Brain microvascular endothelial cell (primary cell): ENCODE measurements at places on chromosomes 5 and 9.

- no peak for DNase-seq
These were observed 225.9 kb upstream of the PCSK5 start for GRCh38 chr9:75664597-75664996.

GRCh38 chr9:125993466-125993865, 246.3 kb downstream of the PBX3 start:
- no peak for DNase-seq

- DNase-seq = no peak
These were observed 14.1 kb downstream of the PDLIM4 start for GRCh38 chr5:132271251-132272246.

DNA sequence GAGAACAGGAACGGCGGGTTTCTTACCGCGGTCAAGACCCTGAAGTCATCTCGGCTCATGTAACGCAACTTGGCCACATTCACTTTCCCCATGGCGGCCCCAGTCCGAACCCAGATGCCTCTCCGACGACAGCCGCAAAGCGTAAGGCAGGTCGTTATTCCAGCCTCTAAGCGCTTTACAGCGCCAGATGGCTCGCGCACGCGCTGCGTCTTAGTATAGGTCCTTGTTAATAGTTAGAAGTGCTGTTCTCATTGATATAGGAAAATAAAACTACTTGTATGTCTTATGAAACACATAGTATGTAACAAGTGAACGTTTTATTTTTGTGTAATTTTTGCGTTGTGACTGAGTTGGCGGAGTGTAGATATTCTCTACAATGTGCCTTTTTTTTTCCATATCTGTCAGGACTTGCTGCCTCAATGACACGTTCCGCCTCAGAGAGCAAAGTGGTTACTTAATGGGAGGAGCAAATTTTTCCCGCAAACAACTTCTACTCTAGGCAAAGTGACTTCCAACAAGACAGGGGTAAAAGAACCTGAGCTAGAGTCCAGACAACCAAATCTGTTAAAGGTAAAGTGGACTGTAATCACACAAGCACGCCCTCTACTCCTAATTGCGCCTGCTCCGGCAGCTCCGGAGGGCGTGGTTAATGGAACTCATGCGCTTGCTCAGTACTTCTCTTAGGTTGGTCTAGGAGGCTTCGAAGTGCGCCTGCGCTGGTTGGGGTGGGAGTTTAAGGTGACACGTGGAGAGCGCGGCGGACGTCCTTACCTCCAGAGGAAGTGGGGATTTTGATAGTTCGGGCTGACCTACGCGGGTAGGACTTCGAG, at the start of gene RIOK2:
TSS of gene RIOK2 (minus strand) at position 148 of the 830 bp plus-strand sequence. CDS start at position 92, 56 bp downstream.
- DNase-seq = peak; percentile 96

DNA sequence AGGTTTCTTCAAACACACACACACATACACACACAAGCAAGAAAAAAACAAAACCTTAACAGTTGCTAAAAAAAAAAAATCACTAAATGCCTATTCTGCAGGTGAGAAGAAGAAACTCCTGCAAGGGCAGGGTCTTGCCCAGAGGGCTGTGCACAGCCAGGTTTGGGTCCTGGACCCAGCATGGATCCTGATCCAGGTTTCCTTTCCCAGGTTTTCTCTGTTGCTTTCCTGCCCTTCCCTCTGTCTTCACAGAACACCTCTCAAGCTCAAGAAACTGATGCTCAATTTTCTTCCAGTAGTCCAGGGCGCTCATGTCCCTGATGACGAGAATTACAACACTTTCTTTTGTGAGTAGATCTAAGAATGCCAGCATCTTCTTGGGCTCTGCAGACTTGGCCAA, 136.6 kb downstream of the PAX5 start:
- no peak for DNase-seq

GRCh38 chr5:102561894-102562760, 63.3 kb upstream of the SLCO6A1 start:
- peak; percentile 25 for DNase-seq

- DNase-seq = no peak
These were observed 4.7 kb downstream of the KLF9 start for GRCh38 chr9:70409800-70410199.

- DNase-seq = no peak
These were observed 365.5 kb downstream of the KCNN2 start for GRCh38 chr5:114727358-114727757.

- DNase-seq = no peak
These were observed 80.1 kb downstream of the ANKRD31 start for GRCh38 chr5:75156585-75156984.

DNA sequence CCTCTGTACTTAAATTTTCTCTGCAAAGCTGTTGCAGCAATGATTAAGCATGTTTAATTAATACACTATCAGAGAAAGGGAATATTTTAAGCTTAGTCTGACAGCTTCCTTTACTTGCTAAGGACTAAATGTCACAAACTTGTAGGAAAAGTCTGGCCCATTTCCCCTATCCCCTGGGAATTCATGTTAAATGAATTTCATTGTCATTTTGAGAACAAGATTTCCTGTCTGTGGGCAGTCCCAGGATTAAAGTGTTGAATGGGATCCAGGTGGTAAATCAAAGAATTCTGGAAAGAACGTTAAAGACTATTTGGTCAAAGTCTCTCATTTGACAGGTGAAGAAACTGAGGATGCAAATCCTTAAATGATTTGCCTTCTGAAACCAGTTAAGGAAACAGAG, 214.8 kb downstream of the MPDZ start:
- DNase-seq = no peak

GRCh38 chr5:151086905-151087360, 6.1 kb upstream of the TNIP1 start:
- no peak for DNase-seq

DNA sequence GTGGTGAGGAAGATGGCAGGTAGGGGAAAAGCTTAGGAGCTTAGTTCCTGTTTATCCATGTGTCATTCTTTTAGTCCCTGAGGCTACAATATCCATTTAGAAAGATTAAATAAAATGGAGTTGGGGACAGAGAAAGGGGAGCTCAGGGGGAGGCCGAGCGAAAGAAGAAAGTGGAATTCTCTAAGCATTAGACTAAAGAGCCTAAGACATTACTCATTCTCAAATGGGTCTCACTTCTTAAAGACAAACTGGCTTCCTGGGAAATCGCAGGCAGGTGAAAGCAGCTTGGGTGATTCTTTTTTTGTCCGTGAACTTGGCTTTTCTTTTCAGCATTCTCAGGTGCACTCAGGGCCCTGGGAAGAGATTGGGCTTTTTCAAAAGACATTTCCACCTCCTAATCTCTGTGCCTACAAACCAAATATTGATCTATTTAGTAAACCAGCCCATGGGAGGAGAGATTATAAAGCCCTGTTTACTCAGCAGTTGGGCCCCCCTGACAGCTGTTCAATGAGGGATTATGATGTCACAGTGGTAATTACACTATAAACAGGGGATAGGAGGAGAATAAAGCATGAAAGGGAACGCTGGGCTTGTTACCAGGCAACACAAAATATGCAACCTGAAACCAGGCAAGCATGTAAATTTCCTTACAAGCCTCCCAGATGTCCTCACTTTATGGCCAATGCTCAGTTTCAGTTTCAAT, 584.0 kb downstream of the ACTL7B start:
- peak; percentile 67 for DNase-seq

DNA sequence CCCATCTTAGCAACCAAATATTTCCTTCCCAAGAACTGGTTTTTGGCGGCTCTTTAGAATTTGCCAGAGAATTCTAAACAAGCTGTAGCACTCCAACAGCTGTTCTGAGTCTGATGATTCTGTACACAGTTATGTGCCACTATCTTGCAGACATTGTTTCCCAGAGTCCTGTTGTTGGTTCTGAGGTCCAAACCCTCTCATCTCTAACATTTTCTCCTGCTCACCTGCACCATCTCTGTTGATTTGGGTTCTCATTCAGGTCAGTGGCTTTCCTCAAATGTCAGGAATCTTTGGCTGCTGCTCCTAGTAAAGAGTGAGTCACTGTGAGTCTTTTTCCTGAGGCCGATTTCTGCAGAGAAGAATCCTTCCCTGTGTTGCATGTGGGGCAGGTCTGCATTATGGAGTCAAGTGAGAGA, 50.0 kb downstream of the CAMSAP1 start:
- DNase-seq = peak; percentile 11

DNA sequence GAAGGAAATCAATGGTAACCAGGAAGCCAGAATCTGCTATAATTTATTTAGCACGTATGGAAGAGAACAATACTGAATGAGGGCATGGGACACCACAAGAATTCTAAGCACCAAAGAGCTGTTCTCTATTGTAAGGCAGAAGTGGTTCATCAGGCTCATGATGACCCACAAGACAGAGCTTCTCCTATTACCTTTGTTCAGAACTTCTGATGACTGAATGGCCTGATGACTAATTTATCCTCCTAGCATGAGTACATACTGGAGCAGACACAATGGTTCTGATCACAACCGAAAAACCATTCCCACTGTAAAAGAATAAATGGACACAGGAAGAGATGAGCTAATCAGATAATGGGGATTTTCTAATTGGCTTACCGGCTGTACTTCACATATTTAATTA, 329.8 kb upstream of the PDE4D start:
- peak; percentile 31 for DNase-seq
